CD4-positive, alpha-beta T cell (primary cell): ENCODE measurements at places on chromosomes 6 and 20. TPM values are rescaled to one million over a fixed set of nuclear protein-coding genes. Genes with fewer than 3 reads are reported as not detected.

- H3K27ac ChIP-seq = no peak overlapping the region
- no peaks in the 10 kb centered on the region for H3K4me1 ChIP-seq
- H3K27me3 ChIP-seq = no peaks in the 10 kb centered on the region
- H3K36me3 ChIP-seq = no peaks in the 10 kb centered on the region
- DNase-seq = no peak
- H3K4me3 ChIP-seq = no peak overlapping the region
These were observed 23.7 kb downstream of the SERPINB1 start for GRCh38 chr6:2817903-2818443.

The LY6G5C gene
- 0.67 TPM for total RNA-seq

DNA sequence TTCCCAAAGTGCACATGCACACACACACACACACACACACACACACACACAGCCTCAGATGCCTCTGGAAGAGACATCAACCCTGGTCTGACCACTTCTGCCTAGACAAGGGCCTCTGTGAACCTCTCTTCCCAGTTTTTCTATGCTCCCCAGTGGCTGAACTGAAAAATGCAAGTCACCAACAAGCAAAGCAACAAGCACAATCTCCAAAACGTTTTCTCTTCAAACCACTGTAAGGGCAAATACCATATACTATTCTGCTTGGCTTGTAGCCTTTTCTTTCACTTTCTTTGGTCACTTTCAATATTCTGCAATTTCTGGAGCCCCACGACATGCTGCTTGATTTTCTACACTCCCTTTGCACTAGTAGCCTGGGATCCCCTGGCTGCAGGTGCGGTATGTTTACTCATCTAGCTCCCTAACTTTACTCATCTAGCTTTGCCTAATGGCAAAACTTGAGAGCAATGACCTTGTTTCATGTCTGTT, 121.4 kb upstream of the DST start:
- H3K4me3 ChIP-seq = no peak overlapping the region
- H3K36me3 ChIP-seq = no peaks in the 10 kb centered on the region
- DNase-seq = no peak

The NFATC2 gene
- total RNA-seq = 33.2 TPM

DNA sequence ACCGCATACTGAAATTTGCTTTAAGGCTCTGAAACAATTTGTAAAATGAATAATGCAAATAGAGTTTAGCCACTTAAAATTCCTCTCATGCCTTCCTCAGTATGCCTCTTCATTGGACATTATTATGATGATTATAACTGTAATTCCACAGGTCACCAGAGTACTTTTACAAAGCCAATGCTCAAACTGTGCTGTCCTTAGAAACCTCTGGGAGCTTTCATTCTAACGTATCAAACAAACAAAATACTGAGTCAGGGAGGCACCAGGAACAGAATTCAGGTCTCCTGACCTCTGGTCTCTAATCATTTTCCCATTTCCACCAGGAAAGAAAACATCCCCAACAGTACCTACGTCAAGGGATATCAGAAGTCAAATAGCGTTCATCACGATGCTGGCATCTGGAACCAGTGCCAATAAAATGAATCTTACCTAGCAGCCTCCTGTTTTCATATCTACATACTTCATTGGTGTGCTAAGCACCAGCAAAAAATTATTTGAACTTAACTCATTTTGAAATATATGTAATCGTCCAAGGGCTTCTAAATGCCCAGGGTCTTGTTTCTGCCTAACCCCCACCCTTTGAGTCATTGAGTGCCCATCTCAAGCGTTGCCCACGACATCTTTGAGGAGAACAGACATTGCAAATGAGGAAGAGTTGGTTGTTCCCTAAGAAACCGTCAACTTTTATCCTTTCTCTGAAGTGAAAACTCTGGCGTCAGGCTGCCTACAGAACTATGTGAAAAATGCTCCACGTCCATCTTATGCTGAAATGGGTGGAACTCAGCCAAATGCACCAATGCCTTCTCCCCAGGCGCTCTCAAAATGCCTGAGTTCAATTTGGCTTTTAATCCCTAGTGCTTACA, 37.9 kb downstream of the NEDD9 start:
- H3K27me3 ChIP-seq = no peaks in the 10 kb centered on the region
- no peak overlapping the region for H3K27ac ChIP-seq
- no peak for DNase-seq
- peaks cover 9% of the 10 kb centered on the region for H3K4me1 ChIP-seq
- H3K36me3 ChIP-seq = peaks cover 38% of the 10 kb centered on the region

DNA sequence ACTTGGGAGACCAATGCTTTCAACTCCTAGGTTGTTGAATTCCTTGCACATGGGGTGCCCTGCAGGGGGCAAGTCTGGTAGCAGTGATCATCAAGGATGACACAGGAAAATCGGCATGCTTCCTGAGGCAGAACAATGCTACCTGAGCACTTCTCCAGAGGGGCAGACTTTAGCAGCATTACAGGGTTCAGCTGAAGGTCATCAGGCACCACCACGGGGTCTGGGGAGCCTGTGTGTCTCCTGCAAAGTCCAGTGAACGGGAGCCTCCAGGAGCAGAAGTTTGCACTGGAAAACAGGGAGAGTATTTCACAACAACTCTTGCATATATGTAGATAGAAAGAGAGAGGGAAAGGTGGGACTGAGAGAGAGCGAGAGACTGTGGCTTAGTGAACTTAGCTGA, 10.2 kb downstream of the VSX1 start:
- no peak overlapping the region for H3K4me3 ChIP-seq
- H3K36me3 ChIP-seq = no peaks in the 10 kb centered on the region
- no peak for DNase-seq
- no peak overlapping the region for H3K27ac ChIP-seq
- H3K4me1 ChIP-seq = peaks cover 3% of the 10 kb centered on the region

The FOXQ1 gene
- total RNA-seq = not detected

- H3K36me3 ChIP-seq = no peaks in the 10 kb centered on the region
- peaks cover 58% of the 10 kb centered on the region for H3K4me1 ChIP-seq
- H3K27ac ChIP-seq = no peak overlapping the region
- H3K4me3 ChIP-seq = no peak overlapping the region
These were observed 3.4 kb downstream of the LY86 start for GRCh38 chr6:6591778-6592465.

The MUC22 gene
- total RNA-seq = not detected

DNA sequence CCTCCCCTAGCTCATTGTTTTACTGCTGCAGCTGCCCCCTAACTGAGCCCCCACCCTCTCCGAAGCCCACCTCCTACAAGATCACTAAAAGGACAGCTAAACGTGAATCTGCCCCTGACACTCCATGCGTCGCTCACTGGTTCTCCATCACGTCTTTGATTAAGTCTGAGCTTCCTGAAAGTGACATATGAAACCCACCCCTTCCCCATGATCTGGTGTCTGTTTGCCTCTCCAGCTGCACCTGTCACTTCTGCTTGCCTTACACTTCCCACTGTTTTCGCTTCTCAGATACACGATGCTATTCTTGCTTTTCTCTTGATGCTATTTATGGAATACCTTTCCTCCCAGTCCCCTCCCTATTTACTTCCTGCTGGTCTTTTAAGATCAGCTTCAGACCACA, 8.0 kb upstream of the PERP start:
- no peak overlapping the region for H3K4me3 ChIP-seq
- no peak for DNase-seq
- H3K27ac ChIP-seq = no peak overlapping the region
- H3K36me3 ChIP-seq = no peaks in the 10 kb centered on the region
